ENCODE measurements at places on chromosomes 12 and 14. TPM values are rescaled to one million over a fixed set of nuclear protein-coding genes. Genes with fewer than 3 reads are reported as not detected.

GRCh38 chr12:101480849-101481248 lies 5.7 kb downstream of the SPIC start:
- no peak for DNase-seq

GRCh38 chr12:112777387-112778310 lies 13.9 kb upstream of the RPH3A start:
- no peak for DNase-seq

DNA sequence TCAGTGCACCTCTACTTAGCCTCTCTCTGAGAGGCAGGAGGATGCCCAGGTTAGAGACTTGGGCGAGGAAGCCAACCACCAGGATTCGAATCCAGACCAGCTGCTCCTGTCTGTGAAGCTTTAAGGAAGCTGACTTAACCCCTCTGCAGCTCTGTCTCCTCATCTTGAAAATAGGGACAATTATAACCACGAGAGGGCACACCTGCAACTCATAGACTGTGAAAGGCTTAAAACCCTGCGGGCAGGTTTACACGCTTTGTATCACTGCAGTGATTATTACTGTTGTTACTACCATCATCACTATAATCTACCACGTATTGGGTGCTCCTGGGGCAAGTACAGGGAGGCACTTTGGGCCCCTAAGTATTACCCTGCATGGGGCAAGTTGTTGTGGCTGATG lies 379.8 kb downstream of the VRK1 start:
- peak; percentile 46 for DNase-seq

- DNase-seq: peak; percentile 39
Measured at GRCh38 chr12:79373896-79374499, 316.8 kb downstream of the PAWR start.

DNA sequence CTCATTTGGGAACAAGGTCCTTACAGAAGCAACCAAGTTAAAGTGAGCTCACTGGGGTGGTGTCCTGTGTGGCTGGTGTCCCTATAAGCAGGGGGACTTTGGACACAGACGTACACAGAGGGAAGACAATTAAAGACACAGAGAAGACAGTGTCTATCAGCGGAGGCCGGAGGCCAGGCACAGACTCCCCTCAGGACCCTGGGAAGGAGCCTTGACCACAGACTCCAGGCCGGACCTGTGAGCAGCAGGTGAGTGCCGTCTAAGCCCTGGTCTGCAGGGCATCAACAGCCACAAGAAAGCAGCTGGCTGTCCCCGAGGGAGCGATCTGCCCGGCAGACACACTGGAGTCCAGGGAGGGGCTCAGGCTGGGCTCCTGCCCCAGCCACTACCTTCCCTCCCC lies 219.1 kb upstream of the C14orf180 start:
- no peak for DNase-seq

DNA sequence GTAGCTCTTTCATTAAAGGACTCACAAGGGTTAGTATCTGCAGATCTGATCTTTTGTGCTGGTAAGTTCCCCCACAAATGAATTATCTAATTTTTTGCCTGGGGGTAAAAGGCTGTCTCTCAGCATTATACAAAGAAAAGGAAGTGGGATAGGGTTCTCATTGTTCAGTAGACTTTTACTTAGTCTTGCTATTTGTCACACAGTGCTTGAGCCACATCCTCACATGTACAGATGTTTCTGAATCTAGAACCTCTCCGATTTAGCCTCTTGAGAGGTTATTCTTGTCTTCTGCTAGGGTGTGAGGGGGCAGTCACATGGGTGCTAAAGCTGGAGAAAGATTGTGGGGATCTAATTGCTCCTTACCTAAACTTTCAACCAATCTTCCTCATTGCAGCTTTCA lies 93.0 kb downstream of the SLC41A2 start:
- no peak for DNase-seq

DNA sequence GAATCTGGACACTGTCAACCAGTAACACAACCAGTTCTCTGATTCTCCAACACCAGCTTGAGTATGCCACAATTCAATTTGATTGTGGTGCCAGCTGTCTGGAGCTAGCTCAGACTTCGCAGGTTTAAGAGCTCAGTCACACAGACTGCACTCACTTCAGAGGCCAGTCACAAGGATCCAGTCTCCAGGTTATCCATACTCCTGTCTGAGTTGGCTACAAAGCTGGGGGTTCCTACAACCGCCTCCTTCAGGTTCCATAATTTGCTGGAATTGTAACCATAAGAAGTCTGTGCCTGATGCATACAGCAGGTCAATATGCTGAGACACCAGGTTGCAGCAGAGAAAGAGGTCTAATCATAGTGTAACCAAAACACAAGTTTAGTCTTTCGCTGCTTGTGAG lies 70.5 kb upstream of the CPSF6 start:
- no peak for DNase-seq

- DNase-seq: no peak
Measured at GRCh38 chr12:97305651-97306050, 157.0 kb upstream of the RMST start.

DNA sequence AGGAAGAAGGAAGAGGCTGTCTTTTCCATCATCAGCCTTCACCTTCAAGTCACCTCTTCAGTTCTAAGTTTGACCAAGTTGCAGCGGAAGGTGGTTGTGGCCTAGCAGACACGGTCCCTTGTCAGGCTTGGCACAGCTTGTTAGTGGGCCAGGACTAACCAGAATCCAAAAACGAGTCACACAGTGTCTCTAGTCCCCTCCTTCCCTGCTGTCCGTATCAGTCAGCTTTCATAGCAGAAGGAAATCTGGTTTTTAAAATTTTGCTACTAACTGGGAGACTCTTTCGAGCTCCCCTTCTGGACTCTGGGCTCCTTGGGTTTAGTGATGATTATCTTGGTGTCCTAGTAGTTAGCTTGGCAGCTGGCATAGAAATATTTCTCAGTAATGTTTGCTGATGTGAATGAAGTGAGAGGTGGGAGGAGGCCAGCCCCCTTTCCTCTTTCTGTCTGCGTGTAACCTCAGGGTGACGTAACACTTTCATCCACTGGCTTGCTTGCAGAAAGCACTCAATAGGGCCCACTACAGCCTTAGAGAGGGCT lies 3.8 kb downstream of the ETV6 start:
- no peak for DNase-seq

- peak; percentile 49 for DNase-seq
Measured at GRCh38 chr14:77014004-77014604, 14.4 kb downstream of the IRF2BPL start.

DNA sequence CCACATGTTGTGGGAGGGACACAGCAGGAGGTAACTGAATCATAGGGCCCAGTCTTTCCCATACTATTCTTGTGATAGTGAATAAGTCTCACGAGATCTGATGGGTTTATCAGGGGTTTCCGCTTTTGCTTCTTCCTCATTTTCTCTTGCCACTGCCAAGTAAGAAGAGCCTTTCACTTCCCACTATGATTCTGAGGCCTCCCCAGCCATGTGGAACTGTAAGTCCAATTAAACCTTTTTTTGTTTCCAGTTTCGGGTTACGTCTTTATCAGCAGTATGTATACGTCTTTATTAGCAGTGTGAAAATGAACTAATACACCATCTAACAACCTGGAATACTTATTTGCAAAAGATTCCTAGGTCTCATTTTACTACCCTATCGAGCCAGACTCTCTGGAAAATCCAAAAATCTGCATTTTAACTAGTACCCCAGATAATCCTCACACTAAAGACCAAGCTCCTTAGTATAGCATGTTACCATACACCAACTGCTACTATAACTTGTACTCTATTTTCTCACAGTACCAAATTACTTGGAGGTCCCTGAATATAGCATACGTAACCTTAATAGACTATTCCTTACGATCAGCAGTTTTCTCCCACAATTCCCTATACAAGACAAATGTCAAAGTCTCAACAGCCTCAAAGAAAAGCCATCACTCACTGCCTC lies 11.5 kb downstream of the GTF2A1 start:
- no peak for DNase-seq

- no peak for DNase-seq
Measured at GRCh38 chr12:94286583-94287244, 138.3 kb downstream of the PLXNC1 start.

DNA sequence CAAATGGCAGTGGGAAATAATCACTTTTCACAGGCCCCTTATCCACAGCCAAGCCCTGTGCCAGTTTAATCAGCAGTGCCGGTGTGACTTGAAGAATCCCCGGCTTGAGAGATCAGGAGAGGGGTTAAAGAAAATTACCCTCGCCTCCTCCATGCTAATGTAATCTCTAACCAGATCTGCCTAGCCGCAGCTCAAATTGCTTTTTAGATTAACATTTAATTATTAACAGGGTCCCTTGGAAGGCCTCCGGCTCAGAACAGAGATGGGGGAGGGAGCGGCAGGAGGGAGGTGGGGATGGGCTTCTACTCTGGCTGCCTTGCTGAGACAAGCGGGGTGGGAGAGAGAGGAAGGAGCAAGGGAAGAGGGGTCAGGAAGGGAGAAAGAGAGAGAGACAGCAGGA lies 24.0 kb downstream of the FAM222A start:
- no peak for DNase-seq

GRCh38 chr14:21054123-21054767 lies 3.4 kb upstream of the RNASE8 start:
- no peak for DNase-seq

DNA sequence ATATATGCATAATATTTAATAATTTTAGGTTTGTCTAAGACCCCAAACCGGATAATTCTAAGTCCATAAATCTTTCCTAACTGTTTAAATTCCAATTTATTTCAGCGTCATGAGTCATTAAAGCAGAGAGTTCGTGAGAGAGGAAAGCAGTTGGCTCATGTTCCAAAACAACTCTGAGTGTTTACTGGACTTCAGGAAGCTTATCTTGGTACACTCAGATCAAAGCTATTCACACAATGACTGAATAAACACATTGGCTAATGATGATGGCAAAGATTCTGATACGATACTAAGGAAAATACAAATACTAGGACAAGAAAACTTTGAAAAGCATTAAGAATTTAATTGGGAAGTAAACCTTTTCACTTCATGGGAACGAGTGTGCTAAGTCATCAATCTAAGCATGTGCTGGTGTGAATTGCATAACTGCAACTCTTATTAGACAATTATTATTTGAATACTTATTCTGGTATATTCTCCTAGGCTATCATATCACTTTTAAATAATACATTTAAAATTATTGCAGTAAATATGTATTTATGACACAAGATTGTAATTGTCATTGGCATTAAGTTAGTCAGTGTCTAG lies 34.8 kb upstream of the CLEC14A start:
- DNase-seq: peak; percentile 23

- no peak for DNase-seq
Measured at GRCh38 chr12:127277882-127278281, 989.1 kb upstream of the TMEM132C start.

GRCh38 chr12:110370732-110371231 lies 32.7 kb downstream of the ANAPC7 start:
- DNase-seq: no peak

DNA sequence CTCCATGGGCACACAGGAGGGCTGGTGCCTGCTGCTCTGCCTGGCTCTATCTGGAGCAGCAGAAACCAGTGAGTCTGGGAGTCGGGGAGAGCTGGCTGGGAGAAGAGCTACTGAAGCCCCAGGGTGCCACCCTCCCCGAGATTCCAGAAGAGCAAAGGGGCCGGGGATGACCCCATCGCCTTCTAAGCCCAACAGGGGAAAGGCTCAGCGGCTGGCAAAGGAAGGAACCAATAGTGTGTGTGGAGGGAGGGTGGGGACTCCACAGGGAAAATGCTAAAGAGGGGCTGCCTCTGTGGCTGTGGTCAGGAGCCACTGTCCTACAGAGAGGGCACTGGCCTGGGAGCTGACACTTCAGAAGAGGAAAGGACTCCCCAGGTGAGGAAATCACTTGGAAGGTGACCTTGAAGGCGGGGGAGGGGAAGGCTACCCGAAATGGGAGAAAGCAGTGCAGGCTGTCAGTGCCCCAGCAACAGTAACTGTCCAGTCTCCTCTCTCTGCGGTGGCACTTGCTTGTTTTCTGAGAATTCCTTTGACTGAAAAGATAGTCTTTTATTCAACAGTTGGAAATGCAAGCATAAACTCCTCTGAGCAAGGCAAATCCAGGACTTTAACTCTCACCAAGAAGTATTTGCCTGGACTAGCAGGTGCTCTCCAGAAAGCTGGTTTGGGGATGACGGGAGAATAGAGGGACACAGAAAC lies 552 bp downstream of the TAPBPL start:
- DNase-seq: no peak

DNA sequence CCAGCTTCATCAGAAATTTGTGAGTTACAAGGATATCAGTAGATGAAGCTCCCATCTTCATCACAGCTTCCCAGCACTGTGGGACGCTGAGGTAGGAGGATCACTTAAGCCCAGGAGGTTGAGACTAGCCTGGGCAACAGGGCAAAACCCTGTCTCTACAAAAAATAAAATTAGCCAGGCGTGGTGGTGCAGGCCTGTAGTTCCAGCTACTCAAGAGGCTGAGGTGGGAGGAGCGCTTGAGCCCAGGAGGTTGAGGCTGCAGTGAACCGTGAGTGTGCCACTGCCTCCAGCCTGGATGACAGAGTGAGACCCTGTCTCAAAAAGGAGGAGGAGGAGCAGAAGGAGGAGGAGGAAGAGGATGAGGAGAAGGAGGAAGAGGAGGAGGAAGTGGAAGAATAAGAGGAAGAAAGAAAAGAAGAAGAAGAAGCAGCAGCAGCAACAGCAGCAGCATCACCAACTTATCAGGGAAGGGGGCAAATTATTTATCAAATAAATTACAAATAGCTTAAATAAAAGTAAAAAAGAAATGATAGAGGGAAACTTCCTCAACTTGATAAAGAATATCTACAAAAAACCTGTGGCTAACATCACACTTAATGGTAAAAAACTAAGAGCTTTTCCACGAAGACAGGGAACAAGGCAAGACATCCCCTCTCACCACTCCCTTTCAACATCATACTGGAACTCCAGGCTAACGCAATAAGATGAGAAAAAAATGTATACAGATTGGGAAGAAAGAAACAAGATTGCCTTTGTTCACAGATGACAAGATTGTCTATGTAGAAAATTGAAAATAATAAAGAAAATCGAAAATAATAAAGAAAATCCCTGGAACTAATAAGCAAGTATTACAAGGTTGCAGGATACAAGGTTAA lies 69.6 kb downstream of the NINJ2 start:
- no peak for DNase-seq

GRCh38 chr14:101408077-101408831 lies 153.0 kb upstream of the DIO3 start:
- DNase-seq: peak; percentile 55

DNA sequence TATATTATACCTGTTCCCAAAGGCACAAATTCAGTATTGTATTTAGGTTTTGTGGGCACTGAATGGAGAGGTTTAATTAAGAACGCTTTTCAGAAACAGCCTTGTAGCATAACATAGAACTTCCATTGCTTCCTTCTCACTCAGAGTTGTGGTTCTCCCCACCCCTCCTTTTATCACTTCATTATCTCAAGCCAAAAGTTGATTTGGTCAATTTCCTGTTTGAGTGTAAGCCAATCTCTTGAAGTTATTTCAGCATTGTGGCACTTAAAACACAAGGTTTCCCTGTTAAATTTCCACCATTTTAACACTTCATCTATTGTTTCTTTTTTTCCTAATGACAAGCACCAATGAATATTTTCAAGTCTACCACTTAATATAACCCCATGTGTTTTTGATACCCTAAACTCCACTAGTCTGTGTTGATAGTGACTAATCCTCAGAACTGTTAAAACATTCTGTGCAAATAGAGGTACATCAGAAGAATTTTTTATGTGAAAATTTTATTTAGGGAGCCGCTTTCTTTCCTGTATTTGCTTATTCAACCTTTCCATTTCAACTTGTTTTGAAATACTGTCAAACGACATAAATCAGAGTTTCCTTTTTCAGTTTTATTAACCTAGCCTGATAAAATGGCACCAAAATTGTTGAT lies 340.1 kb downstream of the BCAT1 start:
- DNase-seq: peak; percentile 37

The GOLGA5 gene
- total RNA-seq: 42.6 TPM

The KRT5 gene
- total RNA-seq: 0.36 TPM

The C12orf54 gene
- not detected for total RNA-seq

The SCNN1A gene
- total RNA-seq: 0.23 TPM

The GCH1 gene
- 18.2 TPM for total RNA-seq

The HRK gene
- 0.29 TPM for total RNA-seq

The SARNP gene
- total RNA-seq: 253 TPM

The PTGER2 gene
- total RNA-seq: 6.5 TPM
